ENCODE measurements at places on chromosomes 2 and 18. TPM values are rescaled to one million over a fixed set of nuclear protein-coding genes. Genes with fewer than 3 reads are reported as not detected.

The PPP1R1C gene
- total RNA-seq, result not detected

The TNFAIP6 gene
- not detected for total RNA-seq

The PLGLB1 gene
- total RNA-seq, result 0.28 TPM

The ATP6V1B1 gene
- total RNA-seq, result not detected

The PLEKHM3 gene
- 7.2 TPM for total RNA-seq

The REG3G gene
- total RNA-seq, result not detected

The NOSTRIN gene
- 0.07 TPM for total RNA-seq

The RAB12 gene
- total RNA-seq, result 81.9 TPM

The SERPINB12 gene
- not detected for total RNA-seq

The HTR2B gene
- total RNA-seq, result 6.1 TPM

The REEP1 gene
- 0.26 TPM for total RNA-seq

The KCNS3 gene
- 2.6 TPM for total RNA-seq

The RAPGEF4 gene
- 6.1 TPM for total RNA-seq

The IL1F10 gene
- not detected for total RNA-seq

The CRYGC gene
- total RNA-seq, result not detected

The COL6A3 gene
- total RNA-seq, result 0.14 TPM

The DUSP2 gene
- total RNA-seq, result 0.53 TPM

The ALPG gene
- not detected for total RNA-seq

The CDH20 gene
- total RNA-seq, result not detected

The LCT gene
- not detected for total RNA-seq

The PRKCE gene
- 23.1 TPM for total RNA-seq

The BOLL gene
- total RNA-seq, result not detected

The TUBA3E gene
- not detected for total RNA-seq

The YPEL5 gene
- 75.6 TPM for total RNA-seq

The GAREM2 gene
- total RNA-seq, result 0.92 TPM

The ZNF396 gene
- 0.53 TPM for total RNA-seq

The RFX8 gene
- 1.3 TPM for total RNA-seq

The ANKRD30B gene
- not detected for total RNA-seq

The LIMS4 gene
- total RNA-seq, result 12.4 TPM

The CCL20 gene
- total RNA-seq, result 1.1 TPM

The RAB27B gene
- 0.13 TPM for total RNA-seq

The IL1B gene
- 0.46 TPM for total RNA-seq

The OXER1 gene
- total RNA-seq, result not detected

The ADI1 gene
- 38.6 TPM for total RNA-seq

The DNPEP gene
- total RNA-seq, result 50.0 TPM

The BUB1 gene
- 101 TPM for total RNA-seq

The PSD4 gene
- 0.32 TPM for total RNA-seq

The REG1B gene
- not detected for total RNA-seq

The TUBB8B gene
- total RNA-seq, result not detected

The DNAH6 gene
- total RNA-seq, result not detected

The SERPINB7 gene
- not detected for total RNA-seq

The ZFAND2B gene
- 20.2 TPM for total RNA-seq

The ATP6V1C2 gene
- total RNA-seq, result not detected

The FSHR gene
- not detected for total RNA-seq

The SERPINB4 gene
- not detected for total RNA-seq

The TCF4 gene
- total RNA-seq, result 292 TPM

The DSG4 gene
- not detected for total RNA-seq

The DYSF gene
- 82.1 TPM for total RNA-seq

The HNMT gene
- total RNA-seq, result 11.3 TPM

The ABCG5 gene
- not detected for total RNA-seq

The UNC80 gene
- total RNA-seq, result not detected

The PPP4R1 gene
- total RNA-seq, result 162 TPM

The PTGR3 gene
- total RNA-seq, result 13.4 TPM

The SLC9A4 gene
- total RNA-seq, result not detected

The CCDC102B gene
- 0.28 TPM for total RNA-seq

The ABCB11 gene
- total RNA-seq, result 0.74 TPM

The RBKS gene
- total RNA-seq, result 0.67 TPM

Data from pulmonary artery endothelial cell (primary cell).